ENCODE measurements at places on chromosomes 1 and 21.

- DNase-seq: no peak
Observed at GRCh38 chr1:89487972-89488371, 36.7 kb upstream of the LRRC8B start.

GRCh38 chr1:85049735-85050166 lies 1.5 kb upstream of the MCOLN3 start:
- no peak for DNase-seq

DNA sequence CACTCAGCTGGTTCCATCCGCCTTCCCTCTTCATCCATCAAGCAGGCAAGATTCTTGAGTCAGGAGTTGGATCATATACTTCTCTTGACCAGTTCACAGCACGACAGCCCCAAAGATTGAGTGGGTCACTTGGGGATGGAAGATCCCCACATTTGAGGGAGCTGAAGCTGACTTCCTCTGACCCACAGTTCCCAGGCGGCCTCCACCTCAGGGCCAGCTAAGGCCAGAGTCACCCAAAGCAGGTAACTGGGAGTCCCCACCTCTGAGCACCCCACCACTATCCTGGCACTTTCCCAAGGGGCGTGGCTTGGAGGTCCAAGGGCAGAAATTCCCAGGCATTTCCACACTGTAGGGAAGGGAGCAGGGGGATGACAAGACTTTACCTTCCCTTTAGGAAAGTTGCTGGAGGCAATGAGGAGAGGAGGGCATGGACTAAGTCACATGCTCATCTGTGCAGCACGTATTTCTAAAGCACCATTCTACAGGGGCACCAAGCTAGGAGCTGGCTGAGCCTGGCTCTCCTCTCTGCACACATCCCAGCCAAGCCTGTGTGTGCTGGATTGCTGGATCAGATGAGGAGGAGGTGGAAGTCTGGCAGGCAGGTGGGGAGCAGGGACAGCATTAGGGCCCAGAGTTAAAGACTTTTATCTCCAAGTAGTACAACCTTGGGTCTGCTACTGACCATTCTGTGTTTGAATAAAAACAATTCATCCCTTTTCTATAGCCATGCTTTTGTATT lies 1.3 kb upstream of the RD3 start:
- no peak for DNase-seq

- DNase-seq: no peak
Observed at GRCh38 chr1:87154384-87154783, 174.3 kb upstream of the LMO4 start.

DNA sequence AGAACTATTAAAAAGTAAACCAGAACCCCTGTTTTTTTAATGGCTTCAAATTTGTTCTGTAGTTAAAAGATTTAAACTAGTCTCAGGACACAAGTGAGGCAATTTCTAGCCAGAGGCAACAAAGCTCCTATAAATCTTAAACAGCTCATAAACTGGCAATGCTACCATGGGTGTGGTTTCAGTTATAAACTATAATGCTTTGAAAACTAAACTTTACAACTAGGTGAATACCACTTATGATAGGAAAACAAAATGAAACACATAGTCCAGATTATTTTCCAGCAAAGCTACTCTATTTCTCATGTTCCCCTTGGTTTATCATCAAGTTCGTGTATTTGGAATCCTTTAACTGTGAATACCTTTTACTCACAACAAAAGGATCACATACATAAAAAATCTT lies 282.5 kb downstream of the VAV3 start:
- no peak for DNase-seq

DNA sequence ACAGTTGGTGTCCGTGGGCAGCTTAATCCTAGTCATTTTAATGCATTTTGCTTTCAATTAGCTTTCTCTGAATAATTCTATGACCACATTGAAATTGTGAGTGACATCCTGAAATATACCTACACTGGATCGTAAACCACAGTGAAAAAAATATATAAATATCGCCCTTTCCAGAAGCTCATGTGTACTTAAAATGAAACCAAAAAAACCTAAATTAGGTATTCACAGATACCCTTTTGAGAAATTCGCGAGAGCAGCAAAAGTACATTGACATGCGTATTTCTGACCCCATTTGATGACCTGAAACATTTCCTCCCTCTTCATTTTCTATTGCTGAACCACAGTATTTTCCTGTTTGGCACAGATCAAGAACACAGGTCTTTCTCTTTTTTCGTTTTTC lies 253.8 kb downstream of the LTN1 start:
- DNase-seq: no peak

GRCh38 chr21:16047904-16048303 lies 318.1 kb downstream of the USP25 start:
- DNase-seq: no peak

DNA sequence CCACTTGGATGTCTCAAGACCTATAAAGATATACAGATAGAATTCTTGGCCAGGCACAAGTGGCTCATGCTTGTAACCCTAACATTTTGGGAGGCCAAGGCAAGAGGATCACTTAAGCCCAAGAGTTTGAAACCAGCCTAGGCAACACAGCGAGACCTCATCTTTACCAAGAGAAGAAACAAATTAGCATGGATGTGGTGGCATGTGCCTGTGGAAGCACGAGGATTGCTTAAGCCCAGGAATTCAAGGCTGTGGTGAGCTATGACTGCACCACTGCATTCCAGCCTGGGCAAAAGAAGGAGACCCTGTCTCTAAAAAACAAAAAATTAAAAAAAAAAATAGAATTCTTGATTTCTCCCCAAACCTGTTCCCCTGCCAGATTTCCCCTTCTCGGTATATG lies 8.3 kb downstream of the ASAP3 start:
- DNase-seq: no peak

DNA sequence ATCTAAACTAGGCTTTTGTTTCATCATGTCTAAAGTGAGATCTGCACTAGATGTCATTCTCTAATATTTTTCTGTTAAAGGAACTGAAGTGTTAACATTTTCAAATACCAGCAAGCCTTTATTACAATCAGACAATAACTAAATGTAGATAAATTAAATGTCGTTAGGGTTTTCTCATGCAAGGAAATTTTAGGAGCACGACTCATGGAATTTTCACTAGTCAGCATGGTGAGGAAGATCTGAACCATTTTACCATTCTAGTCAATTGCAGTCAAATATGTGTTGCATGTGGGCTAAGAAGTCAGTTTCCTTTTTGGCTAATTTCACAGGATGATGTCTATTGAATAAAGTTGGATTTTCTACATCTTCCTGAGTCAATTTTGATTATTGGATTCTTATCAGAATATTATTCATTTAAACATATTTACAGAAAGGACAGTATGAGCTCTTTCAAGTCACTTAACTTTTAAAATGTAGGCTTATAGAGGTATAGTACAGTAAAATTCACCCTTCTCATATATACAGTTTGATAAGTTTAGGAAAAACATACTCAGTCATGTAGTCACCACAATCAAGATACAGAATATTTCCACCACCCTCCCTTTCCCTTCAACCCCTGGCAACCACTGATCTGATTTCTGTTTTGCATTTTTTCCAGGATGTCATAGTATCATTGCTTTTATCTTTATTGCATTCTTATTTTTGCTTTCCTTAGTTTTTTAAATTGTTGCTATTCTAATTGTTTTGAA lies 9.2 kb downstream of the GCSAML start:
- no peak for DNase-seq

DNA sequence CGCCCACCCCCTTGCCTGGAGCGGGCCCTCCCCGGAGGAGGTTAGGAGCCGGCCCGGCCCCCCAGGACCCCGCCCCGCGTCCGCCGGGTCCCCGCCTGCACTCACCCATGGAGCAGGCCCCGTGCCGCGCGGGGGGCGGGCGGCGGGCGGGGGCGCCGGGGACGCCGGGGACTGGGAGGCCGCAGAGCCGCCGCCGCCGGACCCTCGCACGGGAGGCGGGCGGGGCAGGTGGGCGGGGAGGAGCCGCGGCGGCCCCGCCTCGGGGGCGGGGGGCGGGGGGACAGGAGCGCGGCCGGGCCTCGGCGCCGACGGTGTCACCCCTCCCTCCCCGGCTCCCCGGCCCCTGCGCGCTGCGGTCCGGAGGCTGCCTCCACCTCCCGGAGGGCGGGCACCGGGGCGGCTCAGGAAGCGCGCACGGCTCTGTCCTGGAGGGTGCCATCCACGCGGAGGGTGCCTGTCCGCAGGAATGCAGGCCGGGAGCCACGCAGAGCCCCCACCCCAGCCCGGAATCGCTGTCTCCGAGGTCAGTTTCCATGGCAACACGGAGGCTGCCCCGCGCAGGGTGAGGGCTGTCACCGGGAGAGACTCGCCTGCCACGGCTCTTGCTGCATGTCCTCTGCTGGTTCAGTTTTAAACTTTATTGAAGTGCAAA lies 5.9 kb upstream of the PLEKHG5 start:
- no peak for DNase-seq

- DNase-seq: no peak
Observed at GRCh38 chr1:33497410-33497809, 25.0 kb downstream of the ZSCAN20 start.
